Aorta (tissue), 5 donors: ENCODE measurements at places on chromosomes 16 and 17. TPM values are rescaled to one million over a fixed set of nuclear protein-coding genes. Genes with fewer than 3 reads are reported as not detected.

Gene KRT9
- total RNA-seq, result not detected

Gene CX3CL1
- total RNA-seq, result 45.5 TPM

Gene CPHXL2
- not detected for total RNA-seq

Gene ARHGAP23
- 110 TPM for total RNA-seq

Gene CCL1
- not detected for total RNA-seq

Gene PFAS
- 25.4 TPM for total RNA-seq

Gene SREBF1
- 103 TPM for total RNA-seq

Gene ASB16
- total RNA-seq, result 2.1 TPM

Gene CDH8
- 15.4 TPM for total RNA-seq

Gene RAC3
- 0.57 TPM for total RNA-seq

GRCh38 chr17:9677411-9677810, 32.1 kb downstream of the USP43 start:
- no peaks in the 10 kb centered on the region for H3K27me3 ChIP-seq
- no peaks in the 10 kb centered on the region for H3K4me1 ChIP-seq
- H3K27ac ChIP-seq, result no peak overlapping the region
- no peak overlapping the region for H3K4me3 ChIP-seq

DNA sequence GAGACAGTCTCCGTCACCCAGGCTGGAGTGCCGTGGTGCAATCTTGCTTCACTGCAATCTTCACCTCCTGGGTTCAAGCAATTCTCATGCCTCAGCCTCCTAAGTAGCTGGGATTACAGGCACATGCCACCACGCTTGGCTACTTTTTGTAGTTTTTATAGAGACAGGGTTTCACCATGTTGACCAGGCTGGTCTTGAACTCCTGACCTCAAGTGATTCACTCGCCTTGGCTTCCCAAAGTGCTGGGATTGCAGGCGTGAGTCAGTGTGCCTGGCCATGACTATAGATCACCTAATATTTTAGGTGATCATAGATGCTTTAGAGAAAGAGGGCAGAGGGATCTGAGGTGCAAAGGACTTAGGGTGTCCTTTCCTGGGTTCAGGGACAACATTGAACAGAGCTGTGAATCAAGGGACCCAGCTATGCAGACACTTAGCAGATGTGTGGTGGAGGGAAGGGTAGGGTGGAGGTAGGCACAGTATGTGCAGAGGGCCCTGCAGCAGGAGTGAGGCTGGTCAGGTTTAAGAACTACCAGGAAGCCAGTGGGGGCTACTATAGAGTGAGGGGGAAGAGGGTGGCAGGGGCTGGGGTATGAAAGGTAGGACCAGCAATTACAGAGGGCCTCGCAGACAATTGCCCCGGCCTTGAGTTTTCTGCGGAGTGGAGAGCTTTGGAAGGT, 116.5 kb downstream of the CMIP start:
- H3K36me3 ChIP-seq, result no peaks in the 10 kb centered on the region
- H3K27me3 ChIP-seq, result no peaks in the 10 kb centered on the region
- no peak for DNase-seq
- H3K4me1 ChIP-seq, result no peaks in the 10 kb centered on the region

DNA sequence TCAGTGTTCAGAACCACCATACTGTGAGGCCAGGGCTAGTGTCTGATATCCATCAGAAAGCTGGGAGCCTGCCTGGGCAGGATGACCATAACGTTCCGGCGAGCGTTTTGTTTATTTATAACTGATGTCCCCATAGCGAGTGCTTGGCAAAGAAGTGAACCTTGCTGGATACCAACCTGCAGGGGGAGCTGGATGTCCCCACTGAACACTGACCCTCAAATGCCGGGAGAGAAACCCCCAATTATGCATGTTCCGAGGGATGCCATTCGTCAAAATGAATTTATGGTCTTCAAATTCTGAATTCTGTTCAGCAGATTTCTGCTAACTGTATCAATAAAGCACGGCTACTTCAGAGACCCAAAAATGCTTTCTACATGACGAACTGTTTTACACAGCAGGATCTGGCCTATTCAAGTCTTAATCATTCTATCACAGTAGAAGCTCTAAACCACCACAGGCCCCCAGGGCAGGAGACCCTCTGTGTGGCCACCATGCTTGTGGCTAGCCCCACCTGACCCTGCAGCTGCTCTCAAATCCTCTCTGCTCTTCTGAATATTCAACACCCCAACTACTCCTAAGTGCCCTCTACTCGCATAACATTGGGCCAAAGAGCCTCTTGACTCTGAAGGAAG, 15.2 kb downstream of the MED24 start:
- H3K4me1 ChIP-seq, result no peaks in the 10 kb centered on the region
- peak; percentile 85 for DNase-seq
- H3K27me3 ChIP-seq, result no peaks in the 10 kb centered on the region
- no peak overlapping the region for H3K4me3 ChIP-seq
- H3K36me3 ChIP-seq, result no peaks in the 10 kb centered on the region

DNA sequence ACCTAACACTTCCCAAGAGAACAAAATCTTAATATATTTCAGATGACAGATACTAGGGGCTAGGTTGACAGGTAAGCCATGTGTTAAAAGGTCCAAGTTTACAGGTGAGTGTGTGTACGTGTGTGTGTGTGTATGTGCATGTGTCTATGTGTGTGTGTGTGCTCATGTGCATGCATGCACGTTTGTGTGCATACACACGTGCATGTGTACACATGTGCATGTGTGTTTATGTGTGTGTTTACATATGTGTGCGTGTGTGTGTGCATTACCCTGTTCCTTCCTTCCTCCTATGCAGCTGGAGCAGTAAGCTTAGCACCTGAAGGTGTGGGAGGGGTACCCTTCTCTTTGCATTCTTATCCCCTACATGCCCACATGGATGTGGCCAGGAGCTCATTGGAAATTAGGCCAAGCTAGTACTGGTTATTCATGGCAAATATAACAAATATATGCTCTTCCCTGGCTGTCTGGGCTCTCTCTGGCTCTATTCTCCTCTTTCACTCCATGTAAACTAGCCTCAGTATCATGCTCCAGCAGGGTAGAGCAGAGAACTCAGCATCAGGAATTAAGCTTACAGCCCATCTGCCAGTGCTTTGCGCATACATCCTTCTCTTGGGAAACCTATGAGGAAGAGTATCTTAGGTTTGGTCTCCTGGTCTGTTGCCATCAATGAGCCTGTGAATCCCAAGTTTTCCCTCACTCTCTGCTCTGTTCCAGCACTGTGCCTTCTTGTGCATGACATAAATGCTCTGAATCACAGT, 258.0 kb upstream of the MYOCD start:
- H3K27ac ChIP-seq, result no peak overlapping the region
- peaks cover 7% of the 10 kb centered on the region for H3K4me1 ChIP-seq
- no peak overlapping the region for H3K4me3 ChIP-seq
- no peaks in the 10 kb centered on the region for H3K27me3 ChIP-seq
- H3K36me3 ChIP-seq, result no peaks in the 10 kb centered on the region

DNA sequence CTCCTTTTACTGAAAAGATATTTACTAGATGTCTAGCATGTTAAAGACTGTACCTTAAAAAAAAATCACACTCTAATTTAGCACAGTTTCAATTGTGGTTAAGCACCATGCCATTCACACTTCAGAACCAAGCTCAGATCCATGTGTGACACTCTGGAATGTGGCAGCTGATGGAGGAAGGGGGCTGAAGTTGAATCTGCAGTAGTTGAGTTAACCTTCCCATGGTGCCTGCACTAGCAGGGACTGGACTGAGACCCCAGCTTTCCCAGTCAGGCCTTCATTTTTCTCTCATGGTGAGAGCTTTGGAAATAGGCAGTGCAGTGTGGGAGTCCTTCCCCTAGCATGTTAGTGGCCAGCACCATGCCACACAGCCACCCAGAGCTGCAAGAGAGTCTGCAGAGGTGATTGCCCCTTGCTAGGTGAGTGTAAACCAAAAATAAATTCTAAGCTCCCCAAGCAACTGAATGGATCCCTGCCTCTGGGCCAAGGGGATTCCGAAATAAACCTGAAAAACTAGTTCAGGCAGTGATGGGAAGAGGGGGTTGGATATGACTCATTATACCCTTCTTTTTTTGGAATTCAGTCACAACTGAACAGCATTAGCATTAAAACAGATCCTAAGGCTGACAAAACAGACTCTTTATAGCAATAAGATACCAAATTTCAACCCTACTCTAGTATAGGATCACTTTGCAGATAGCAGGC, 208.5 kb downstream of the WWOX start:
- H3K4me3 ChIP-seq, result no peak overlapping the region
- DNase-seq, result no peak

DNA sequence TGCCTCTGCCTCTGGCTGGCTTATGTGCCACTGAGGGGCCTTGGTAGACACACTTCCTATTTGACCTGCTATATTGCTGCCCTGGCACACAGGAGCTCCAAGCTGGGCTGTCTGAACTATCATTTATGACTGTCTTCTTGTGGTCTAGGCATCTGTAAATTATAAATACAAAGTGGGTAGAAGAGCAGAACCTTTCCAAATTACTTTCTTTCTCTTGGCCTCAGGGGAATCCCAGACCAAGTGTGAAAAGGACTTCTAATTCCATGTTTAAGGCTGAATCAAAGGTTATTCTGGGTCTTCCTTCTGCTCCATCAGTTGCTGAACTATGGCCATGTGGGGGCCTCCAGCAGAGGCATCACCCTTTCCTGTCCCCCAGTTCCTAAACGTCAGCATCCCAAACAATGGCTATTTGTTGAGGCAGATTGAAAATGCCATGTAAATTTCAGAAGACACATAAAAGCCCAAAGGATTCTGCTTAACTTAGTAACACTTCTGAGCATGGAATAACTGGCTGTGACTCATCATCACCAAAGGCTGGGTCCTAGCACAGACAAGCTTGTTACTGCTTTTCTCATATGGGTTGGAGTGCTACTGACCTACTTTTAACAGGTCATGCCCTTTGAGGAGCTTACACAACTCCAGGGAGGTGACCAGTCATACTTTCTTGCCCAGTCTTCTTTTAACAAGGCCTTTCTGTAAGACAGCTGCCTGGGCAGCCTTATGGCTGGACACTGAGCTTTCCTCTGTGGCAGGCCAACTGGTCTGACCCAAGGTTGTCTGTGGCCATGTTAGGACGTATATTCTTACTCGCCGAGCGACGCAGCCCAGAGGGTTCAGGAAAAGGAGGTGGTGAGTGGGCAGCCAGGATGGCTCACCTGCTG, 154.8 kb downstream of the VPS53 start:
- no peak overlapping the region for H3K4me3 ChIP-seq
- DNase-seq, result no peak
- no peaks in the 10 kb centered on the region for H3K4me1 ChIP-seq

GRCh38 chr16:76956394-76956793, 234.6 kb upstream of the MON1B start:
- H3K4me3 ChIP-seq, result no peak overlapping the region
- DNase-seq, result no peak
- no peaks in the 10 kb centered on the region for H3K36me3 ChIP-seq
- H3K27ac ChIP-seq, result no peak overlapping the region
- H3K27me3 ChIP-seq, result no peaks in the 10 kb centered on the region
- H3K4me1 ChIP-seq, result no peaks in the 10 kb centered on the region

- H3K27ac ChIP-seq, result no peak overlapping the region
- DNase-seq, result no peak
- no peaks in the 10 kb centered on the region for H3K4me1 ChIP-seq
- H3K36me3 ChIP-seq, result no peaks in the 10 kb centered on the region
These were observed 243.4 kb upstream of the IRX5 start for GRCh38 chr16:54687043-54687899.

DNA sequence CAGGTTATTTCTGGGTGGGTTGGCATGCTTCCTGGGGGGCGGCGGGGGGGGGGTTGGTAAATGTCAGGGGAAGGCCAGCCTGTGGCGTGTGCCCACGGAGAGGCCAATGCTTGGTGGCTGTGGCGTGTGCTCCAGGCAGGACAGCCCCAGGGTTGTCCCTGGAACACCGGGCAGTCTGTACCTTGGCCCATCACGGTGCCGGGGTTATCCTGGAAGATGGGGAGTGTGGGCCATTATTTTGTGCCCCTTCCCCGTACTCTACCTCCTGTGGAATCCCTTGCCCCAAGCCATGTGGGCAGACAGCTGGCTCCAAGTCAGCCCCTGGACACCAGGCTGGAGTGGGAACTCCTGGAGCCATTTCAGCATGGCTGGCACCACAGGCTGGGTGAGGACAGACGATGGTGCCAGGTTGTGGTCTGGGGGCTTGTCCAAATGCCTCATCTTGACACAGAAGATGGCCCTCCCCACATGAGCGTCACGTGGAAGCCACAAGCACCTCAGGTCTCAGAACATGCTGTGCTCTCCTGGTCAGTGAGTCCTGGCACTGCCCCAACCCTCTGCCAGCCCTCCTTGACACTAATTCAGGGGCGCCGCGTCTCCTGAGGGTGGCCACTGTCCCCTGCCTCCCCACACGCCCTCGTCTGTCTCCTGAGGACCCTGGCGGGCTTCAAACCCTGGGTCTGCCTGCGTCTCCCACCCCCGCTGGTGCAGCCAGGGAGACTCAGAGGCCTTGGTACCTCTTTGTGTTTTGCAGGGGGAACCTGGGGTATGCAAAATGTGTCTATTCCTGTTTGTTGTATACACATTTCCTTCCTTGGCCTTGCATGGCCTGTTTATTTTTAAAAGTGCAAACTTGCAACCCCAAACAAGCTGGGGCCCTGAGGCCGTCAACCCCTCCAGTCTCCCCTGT, 4.3 kb downstream of the SLC16A3 start:
- no peak overlapping the region for H3K4me3 ChIP-seq
- no peaks in the 10 kb centered on the region for H3K36me3 ChIP-seq
- H3K4me1 ChIP-seq, result no peaks in the 10 kb centered on the region

GRCh38 chr16:80846680-80847079, 42.3 kb upstream of the CDYL2 start:
- DNase-seq, result no peak
- no peaks in the 10 kb centered on the region for H3K36me3 ChIP-seq
- no peaks in the 10 kb centered on the region for H3K27me3 ChIP-seq
- no peak overlapping the region for H3K27ac ChIP-seq
- no peaks in the 10 kb centered on the region for H3K4me1 ChIP-seq

GRCh38 chr17:9218064-9218635, 196.8 kb downstream of the NTN1 start:
- peak; percentile 68 for DNase-seq
- H3K4me1 ChIP-seq, result no peaks in the 10 kb centered on the region
- H3K27me3 ChIP-seq, result no peaks in the 10 kb centered on the region
- no peaks in the 10 kb centered on the region for H3K36me3 ChIP-seq
- H3K27ac ChIP-seq, result no peak overlapping the region

DNA sequence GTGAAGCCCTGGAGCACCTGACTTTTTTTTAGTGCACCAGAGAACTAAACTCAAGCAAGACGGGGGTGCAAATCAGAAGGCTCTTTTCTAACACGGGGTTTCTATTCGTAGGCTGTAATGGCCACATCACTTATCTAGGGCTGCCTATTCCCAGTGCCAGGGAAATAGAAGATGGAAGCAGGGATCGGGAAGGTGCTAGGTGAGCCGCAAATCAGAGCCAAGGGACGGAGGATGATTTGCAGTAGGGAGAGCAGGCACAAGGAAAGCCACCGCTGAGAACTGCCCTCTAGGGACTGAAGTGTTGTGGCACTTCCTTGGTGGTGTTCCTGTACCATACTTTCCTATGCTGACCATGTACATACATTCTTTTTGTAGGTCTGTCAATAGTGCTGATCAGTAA, 7.8 kb upstream of the SLC46A1 start:
- no peak overlapping the region for H3K4me3 ChIP-seq
- no peak overlapping the region for H3K27ac ChIP-seq
- H3K4me1 ChIP-seq, result no peaks in the 10 kb centered on the region
- no peak for DNase-seq
